ENCODE measurements at places on chromosomes 2 and 18. TPM values are rescaled to one million over a fixed set of nuclear protein-coding genes. Genes with fewer than 3 reads are reported as not detected.

Gene CCL20
- total RNA-seq, result 0.45 TPM

Gene TWIST2
- total RNA-seq, result 2.4 TPM

GRCh38 chr2:36889795-36890194 is 76.5 kb downstream of the STRN start:
- peak overlapping the region; percentile 87 for H3K27ac ChIP-seq
- H3K4me1 ChIP-seq, result peaks cover 12% of the 10 kb centered on the region
- no peaks in the 10 kb centered on the region for H3K27me3 ChIP-seq
- H3K4me3 ChIP-seq, result peak overlapping the region; percentile 38
- DNase-seq, result no peak

- peaks cover 10% of the 10 kb centered on the region for H3K36me3 ChIP-seq
- H3K4me1 ChIP-seq, result no peaks in the 10 kb centered on the region
- no peak overlapping the region for H3K4me3 ChIP-seq
- H3K27me3 ChIP-seq, result no peaks in the 10 kb centered on the region
Observed at GRCh38 chr18:49447810-49448745, 12.4 kb downstream of the DYM start.

Gene CNGA3
- total RNA-seq, result not detected

DNA sequence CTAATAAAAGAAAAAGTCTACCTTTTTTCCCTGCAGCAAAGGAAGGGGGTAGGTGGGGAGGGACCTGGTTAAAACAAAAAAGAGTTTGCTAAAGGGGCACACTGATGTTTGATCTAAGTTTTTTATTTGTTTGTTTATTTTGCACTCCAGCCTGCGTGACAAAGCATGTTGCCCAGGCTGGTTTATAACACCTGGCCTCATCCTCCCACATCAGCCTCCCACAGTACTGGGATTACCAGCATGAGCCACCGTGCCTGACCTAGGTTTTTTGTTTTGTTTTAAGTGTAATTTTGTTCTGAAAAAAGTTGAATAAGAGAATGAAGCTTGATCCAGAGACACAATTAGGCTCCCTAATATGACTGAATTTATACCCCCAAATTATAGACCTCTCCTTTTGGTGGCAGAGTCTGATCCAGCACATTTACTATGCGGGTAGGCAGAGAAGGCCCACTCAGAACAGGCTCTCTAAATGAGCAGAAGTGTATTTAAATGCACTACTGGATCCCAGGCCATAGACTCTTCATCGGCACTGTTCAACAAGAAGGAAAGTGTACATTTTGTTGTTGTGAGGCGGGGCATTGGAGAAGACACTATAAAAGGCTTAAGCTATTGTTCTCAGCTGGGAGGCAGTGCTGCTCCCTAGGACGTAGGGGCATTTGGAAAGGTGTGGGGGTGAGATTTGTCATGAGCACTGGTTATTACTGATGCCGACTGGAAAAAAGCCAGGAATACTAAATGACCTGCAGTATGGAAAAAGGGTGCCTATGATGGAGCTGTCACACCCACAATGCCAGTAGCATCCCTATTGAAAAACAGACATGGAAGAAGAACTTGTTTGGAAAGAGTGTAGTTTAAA is 32.4 kb downstream of the MRPS9 start:
- H3K27ac ChIP-seq, result no peak overlapping the region
- H3K27me3 ChIP-seq, result no peaks in the 10 kb centered on the region
- H3K36me3 ChIP-seq, result peaks cover 2% of the 10 kb centered on the region

- no peaks in the 10 kb centered on the region for H3K4me1 ChIP-seq
- H3K4me3 ChIP-seq, result no peak overlapping the region
- H3K27me3 ChIP-seq, result peaks cover 16% of the 10 kb centered on the region
- no peak overlapping the region for H3K27ac ChIP-seq
- no peak for DNase-seq
Observed at GRCh38 chr2:117776888-117777287, 37.6 kb upstream of the DDX18 start.

Gene ZNF396
- total RNA-seq, result 1.4 TPM

GRCh38 chr2:238009563-238009962 is 42.7 kb downstream of the UBE2F start:
- H3K36me3 ChIP-seq, result peaks cover 13% of the 10 kb centered on the region
- no peak for DNase-seq
- no peak overlapping the region for H3K4me3 ChIP-seq
- H3K4me1 ChIP-seq, result peaks cover 8% of the 10 kb centered on the region

GRCh38 chr2:162435676-162436075 is 91.7 kb downstream of the GCA start:
- no peak overlapping the region for H3K27ac ChIP-seq
- peaks cover 11% of the 10 kb centered on the region for H3K4me1 ChIP-seq
- DNase-seq, result no peak
- H3K27me3 ChIP-seq, result no peaks in the 10 kb centered on the region

Gene SLC23A3
- total RNA-seq, result 2.4 TPM

- H3K27me3 ChIP-seq, result no peaks in the 10 kb centered on the region
- H3K36me3 ChIP-seq, result peaks cover 2% of the 10 kb centered on the region
- no peak overlapping the region for H3K27ac ChIP-seq
- H3K4me1 ChIP-seq, result peaks cover 10% of the 10 kb centered on the region
Observed at GRCh38 chr2:109091526-109091925, 37.5 kb upstream of the SH3RF3 start.

- no peaks in the 10 kb centered on the region for H3K4me1 ChIP-seq
- no peak overlapping the region for H3K27ac ChIP-seq
- no peaks in the 10 kb centered on the region for H3K36me3 ChIP-seq
- DNase-seq, result no peak
- H3K4me3 ChIP-seq, result no peak overlapping the region
Observed at GRCh38 chr18:72375618-72376017, 168.5 kb downstream of the CBLN2 start.

Gene COL4A4
- total RNA-seq, result 7.3 TPM

GRCh38 chr18:48887294-48887904 is 63.4 kb downstream of the SMAD7 start:
- H3K4me1 ChIP-seq, result peaks cover 53% of the 10 kb centered on the region
- H3K27me3 ChIP-seq, result no peaks in the 10 kb centered on the region
- no peak overlapping the region for H3K27ac ChIP-seq
- H3K4me3 ChIP-seq, result no peak overlapping the region

GRCh38 chr2:120219291-120219690 is 3.9 kb downstream of the TMEM185B start:
- DNase-seq, result no peak
- no peaks in the 10 kb centered on the region for H3K27me3 ChIP-seq
- no peak overlapping the region for H3K4me3 ChIP-seq

GRCh38 chr18:49851624-49852023 is 38.3 kb upstream of the ACAA2 start:
- DNase-seq, result no peak
- no peak overlapping the region for H3K4me3 ChIP-seq
- H3K27ac ChIP-seq, result no peak overlapping the region
- peaks cover 15% of the 10 kb centered on the region for H3K4me1 ChIP-seq
- peaks cover 2% of the 10 kb centered on the region for H3K27me3 ChIP-seq

Gene INHBB
- 0.90 TPM for total RNA-seq

GRCh38 chr18:13576598-13576997 is 149.8 kb downstream of the FAM210A start:
- H3K27ac ChIP-seq, result peak overlapping the region; percentile 57
- H3K27me3 ChIP-seq, result no peaks in the 10 kb centered on the region
- no peak for DNase-seq
- H3K4me1 ChIP-seq, result peaks cover 43% of the 10 kb centered on the region

DNA sequence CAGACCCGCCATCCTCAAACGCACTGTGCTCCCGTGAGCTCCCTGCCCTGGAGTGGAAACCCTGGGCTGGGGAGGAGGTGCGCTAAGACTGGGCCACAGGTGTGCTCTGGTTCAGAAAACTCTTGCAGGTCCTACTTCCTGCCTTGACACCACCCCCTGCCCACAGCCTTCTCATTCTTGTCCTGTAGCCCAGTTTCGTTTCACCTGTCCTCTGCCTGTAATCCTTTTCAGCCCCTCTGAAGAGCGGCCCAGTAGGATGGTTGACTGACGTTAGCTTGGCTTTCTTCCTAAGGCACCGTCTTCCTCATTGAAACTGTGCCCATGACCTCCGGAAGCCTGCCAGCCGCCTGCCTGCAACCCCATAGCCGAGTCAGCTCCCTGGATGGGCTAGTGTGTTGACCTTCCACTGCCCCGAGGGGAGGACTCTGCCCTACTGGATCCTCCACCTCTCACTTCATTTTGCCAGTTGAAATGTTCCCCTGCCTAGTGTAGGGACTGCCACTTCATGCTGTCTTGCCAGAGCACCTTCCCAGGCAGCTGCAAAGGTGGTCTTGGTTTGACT is 116.9 kb downstream of the AGAP1 start:
- no peak overlapping the region for H3K27ac ChIP-seq
- no peaks in the 10 kb centered on the region for H3K36me3 ChIP-seq
- peaks cover 64% of the 10 kb centered on the region for H3K4me1 ChIP-seq
- H3K27me3 ChIP-seq, result no peaks in the 10 kb centered on the region
- no peak overlapping the region for H3K4me3 ChIP-seq

DNA sequence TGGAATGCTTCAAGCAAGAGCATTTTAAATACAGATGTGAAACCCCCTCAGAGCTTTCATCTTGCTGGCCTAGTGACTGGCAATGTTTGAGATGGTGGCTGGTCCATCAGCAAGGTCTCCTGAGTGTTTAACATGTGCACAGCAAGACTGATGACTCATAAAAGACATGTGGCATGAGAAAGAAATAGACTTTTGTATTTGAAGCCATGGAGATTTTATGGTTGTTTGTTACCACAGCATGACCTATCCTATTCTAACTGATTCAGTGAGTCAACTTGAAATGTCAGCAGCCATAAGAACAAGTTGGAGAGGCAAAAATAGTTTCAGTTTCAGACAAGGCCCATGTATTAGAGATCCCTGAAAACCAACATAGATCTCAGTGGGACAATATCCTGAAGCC is 154.7 kb upstream of the LYPD1 start:
- no peak overlapping the region for H3K27ac ChIP-seq
- no peaks in the 10 kb centered on the region for H3K4me1 ChIP-seq
- H3K4me3 ChIP-seq, result no peak overlapping the region
- no peak for DNase-seq
- H3K36me3 ChIP-seq, result no peaks in the 10 kb centered on the region
- H3K27me3 ChIP-seq, result no peaks in the 10 kb centered on the region

DNA sequence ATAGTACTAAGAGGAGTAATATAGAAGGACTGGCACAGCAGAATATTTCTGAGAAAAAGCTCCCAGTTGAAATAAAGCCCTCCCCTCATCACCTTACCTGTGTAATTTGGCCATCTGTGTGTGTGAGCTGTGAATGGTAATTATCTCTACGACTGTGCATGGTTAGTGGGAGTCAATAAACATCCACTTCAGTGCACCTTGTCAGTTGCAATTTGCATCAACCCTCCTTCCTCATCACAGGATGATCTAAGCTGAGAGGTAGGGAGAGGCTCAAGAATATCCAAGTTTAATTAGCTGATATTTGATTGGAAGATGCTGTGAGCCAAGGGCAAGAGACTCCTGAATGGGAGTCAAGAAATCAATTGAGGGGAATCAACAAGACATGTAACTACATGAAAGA is 694.9 kb upstream of the KLHL29 start:
- no peak for DNase-seq
- no peak overlapping the region for H3K4me3 ChIP-seq
- H3K36me3 ChIP-seq, result no peaks in the 10 kb centered on the region
- peaks cover 1% of the 10 kb centered on the region for H3K27me3 ChIP-seq
- H3K27ac ChIP-seq, result no peak overlapping the region
- no peaks in the 10 kb centered on the region for H3K4me1 ChIP-seq

GRCh38 chr2:8133363-8133762 is 548.5 kb upstream of the ID2 start:
- H3K27me3 ChIP-seq, result no peaks in the 10 kb centered on the region
- peaks cover 3% of the 10 kb centered on the region for H3K36me3 ChIP-seq

DNA sequence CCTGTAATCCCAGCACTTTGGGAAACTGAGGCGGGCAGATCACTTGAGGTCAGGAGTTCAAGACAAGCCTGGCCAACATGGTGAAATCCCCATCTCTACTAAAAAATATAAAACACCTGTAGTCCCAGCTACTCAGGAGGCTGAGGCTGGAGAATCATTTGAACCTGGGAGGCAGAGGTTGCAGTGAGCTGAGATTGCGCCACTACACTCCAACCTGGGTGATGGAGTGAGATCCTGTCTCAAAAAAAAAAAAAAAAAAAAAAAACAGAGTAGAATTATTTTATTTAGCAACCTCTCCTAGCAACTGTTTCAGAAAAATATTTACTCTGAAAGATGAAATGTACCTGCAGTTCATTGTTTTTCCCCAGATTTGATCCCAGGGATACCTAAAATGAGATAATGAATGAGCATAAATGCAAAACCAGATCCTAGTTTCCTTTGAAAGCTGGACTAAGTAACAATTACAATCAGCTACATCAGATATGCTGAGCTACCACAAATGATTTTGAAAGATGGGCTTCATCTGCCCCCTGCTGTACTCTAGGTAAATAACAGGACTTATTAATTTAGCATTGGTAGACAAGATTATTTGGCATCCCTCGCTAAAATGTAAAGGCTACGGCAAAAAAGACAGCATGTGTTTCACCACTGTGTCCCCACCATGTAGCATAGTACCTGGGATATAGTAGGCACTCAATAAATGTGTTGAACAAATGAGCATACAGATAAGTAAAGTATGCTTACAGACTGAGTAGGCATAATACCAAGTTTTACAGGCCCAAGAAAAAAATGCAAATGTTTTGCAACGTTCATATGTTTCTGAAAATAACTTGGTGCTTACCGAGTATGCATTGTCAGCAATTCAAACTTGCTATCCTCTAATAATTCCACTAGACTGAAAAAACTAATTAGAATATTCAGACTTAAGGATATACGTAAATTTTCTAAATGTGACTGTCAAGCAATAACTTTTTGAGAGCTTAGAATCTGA is 102.5 kb downstream of the ATL2 start:
- peaks cover 5% of the 10 kb centered on the region for H3K36me3 ChIP-seq
- peaks cover 15% of the 10 kb centered on the region for H3K4me1 ChIP-seq
- no peaks in the 10 kb centered on the region for H3K27me3 ChIP-seq
- DNase-seq, result no peak
- peak overlapping the region; percentile 88 for H3K27ac ChIP-seq

- peaks cover 2% of the 10 kb centered on the region for H3K36me3 ChIP-seq
- H3K27me3 ChIP-seq, result no peaks in the 10 kb centered on the region
- H3K4me1 ChIP-seq, result peaks cover 61% of the 10 kb centered on the region
- no peak for DNase-seq
Observed at GRCh38 chr2:215919624-215920243, 93.6 kb downstream of the MREG start.

All from chondrocyte (in vitro differentiated cells).